ENCODE measurements at places on chromosomes 6 and 20.

- no peak overlapping the region for H3K4me3 ChIP-seq
- H3K36me3 ChIP-seq: peaks cover 38% of the 10 kb centered on the region
- no peaks in the 10 kb centered on the region for H3K27me3 ChIP-seq
- H3K4me1 ChIP-seq: peaks cover 4% of the 10 kb centered on the region
- no peak overlapping the region for H3K27ac ChIP-seq
Measured at GRCh38 chr6:136696783-136697364, 95.4 kb downstream of the MAP3K5 start.

- no peak overlapping the region for H3K4me3 ChIP-seq
- no peak for DNase-seq
- no peaks in the 10 kb centered on the region for H3K4me1 ChIP-seq
- H3K27ac ChIP-seq: no peak overlapping the region
- no peaks in the 10 kb centered on the region for H3K36me3 ChIP-seq
Measured at GRCh38 chr6:162242915-162243314, 484.7 kb downstream of the PRKN start.

- H3K4me3 ChIP-seq: no peak overlapping the region
- H3K27ac ChIP-seq: no peak overlapping the region
- no peaks in the 10 kb centered on the region for H3K36me3 ChIP-seq
- DNase-seq: no peak
- H3K4me1 ChIP-seq: peaks cover 3% of the 10 kb centered on the region
Measured at GRCh38 chr6:149979293-149979692, 15.6 kb downstream of the ULBP1 start.

- no peak overlapping the region for H3K4me3 ChIP-seq
- no peak for DNase-seq
- H3K36me3 ChIP-seq: no peaks in the 10 kb centered on the region
- H3K27ac ChIP-seq: no peak overlapping the region
Measured at GRCh38 chr6:10854922-10855632, 16.7 kb upstream of the MAK start.

- no peak overlapping the region for H3K27ac ChIP-seq
- DNase-seq: no peak
- H3K36me3 ChIP-seq: peaks cover 2% of the 10 kb centered on the region
- peaks cover 17% of the 10 kb centered on the region for H3K4me1 ChIP-seq
Measured at GRCh38 chr20:21322921-21323331, 19.8 kb downstream of the XRN2 start.

GRCh38 chr6:160795721-160796120 is 93.7 kb downstream of the PLG start:
- H3K27me3 ChIP-seq: no peaks in the 10 kb centered on the region
- no peaks in the 10 kb centered on the region for H3K36me3 ChIP-seq

DNA sequence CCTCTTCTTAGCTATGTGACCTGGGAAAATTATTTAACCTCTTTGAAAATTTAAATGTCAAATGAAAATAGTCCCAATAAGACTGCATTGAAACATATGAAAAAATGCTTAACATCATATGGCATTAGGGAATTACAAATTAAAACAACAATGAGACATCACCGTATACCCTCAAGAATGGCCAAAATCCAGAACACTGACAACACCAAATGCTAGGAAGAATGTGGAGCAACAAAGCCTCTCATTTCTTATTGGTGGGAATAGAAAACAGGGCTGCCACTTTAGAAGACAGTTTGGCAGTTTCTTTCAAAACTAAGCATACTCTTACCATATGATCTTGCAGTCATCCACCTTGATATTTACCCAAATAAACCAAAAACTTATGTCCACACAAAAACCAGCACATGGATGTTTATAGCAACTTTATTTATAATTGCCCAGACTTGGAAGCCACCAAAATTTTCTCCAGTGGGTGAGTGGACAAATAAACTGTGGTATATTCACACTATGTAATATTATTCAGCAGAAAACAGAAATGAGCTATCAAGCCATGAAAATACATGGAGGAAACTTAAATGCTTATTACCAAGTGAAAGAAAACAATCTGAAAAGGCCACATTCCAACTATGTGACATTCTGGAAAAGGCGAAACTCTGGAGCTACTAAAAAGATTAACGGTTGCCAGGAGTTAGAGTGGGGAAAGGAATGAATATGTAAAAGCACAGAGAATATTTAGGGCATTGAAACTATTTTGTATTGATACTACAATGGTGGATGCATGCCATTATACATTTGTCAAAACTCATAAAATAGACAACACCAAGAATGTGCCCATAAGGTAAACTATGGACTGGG is 459.9 kb downstream of the GRIK2 start:
- H3K27me3 ChIP-seq: no peaks in the 10 kb centered on the region
- no peaks in the 10 kb centered on the region for H3K36me3 ChIP-seq
- no peak overlapping the region for H3K27ac ChIP-seq
- no peak for DNase-seq

DNA sequence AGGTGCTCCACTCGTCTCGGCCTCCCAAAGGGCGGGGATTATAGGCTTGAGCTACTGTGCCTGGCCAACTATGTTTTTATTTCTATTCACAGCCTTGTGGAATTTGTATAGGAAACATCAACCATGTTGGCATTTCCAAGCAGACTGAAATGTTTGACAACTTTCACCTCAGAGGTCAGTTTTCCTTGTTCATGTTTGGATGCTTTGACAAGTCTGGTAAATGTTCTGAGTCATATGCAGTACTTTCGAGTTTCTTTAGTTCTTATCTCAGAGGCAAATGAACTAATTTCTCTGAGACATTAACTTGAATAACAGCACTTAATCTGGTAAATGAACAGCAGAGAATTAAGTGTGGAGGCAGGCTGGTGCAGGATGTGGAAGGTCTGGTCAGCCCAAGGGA is 373.4 kb upstream of the SYNCRIP start:
- H3K4me1 ChIP-seq: no peaks in the 10 kb centered on the region
- DNase-seq: no peak
- H3K27ac ChIP-seq: no peak overlapping the region
- no peaks in the 10 kb centered on the region for H3K36me3 ChIP-seq
- no peaks in the 10 kb centered on the region for H3K27me3 ChIP-seq
- H3K4me3 ChIP-seq: no peak overlapping the region

GRCh38 chr20:5715071-5715841 is 34.9 kb upstream of the SHLD1 start:
- H3K4me1 ChIP-seq: peaks cover 38% of the 10 kb centered on the region
- H3K36me3 ChIP-seq: no peaks in the 10 kb centered on the region
- no peak for DNase-seq
- H3K4me3 ChIP-seq: no peak overlapping the region
- peak overlapping the region; percentile 92 for H3K27ac ChIP-seq

DNA sequence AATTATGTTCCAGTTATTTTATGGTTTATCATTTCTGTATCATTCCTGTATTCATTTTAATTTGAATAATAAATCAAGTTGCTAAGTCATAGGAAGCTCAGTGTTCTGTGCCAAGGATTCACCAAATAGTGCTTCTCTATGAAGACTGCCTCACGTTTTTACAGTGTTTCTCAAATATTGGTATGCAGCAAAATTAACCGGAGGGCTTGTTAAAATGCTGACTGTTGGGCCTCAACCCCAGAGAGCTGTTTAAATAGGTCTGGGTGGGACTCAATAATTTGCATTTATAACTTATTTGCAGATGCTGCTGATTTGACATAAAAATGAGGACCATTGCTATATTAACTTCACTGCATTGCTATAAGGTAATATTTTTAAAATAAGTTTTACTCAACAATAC is 166.7 kb downstream of the TINAG start:
- no peak for DNase-seq
- no peaks in the 10 kb centered on the region for H3K27me3 ChIP-seq
- no peaks in the 10 kb centered on the region for H3K4me1 ChIP-seq
- H3K27ac ChIP-seq: no peak overlapping the region

GRCh38 chr6:20021795-20022194 is 184.6 kb downstream of the ID4 start:
- peaks cover 14% of the 10 kb centered on the region for H3K4me1 ChIP-seq
- H3K27ac ChIP-seq: no peak overlapping the region
- no peak overlapping the region for H3K4me3 ChIP-seq
- no peak for DNase-seq
- H3K27me3 ChIP-seq: no peaks in the 10 kb centered on the region
- no peaks in the 10 kb centered on the region for H3K36me3 ChIP-seq

GRCh38 chr6:5159162-5159561 is 74.0 kb downstream of the PPP1R3G start:
- DNase-seq: no peak
- H3K36me3 ChIP-seq: no peaks in the 10 kb centered on the region
- H3K4me1 ChIP-seq: no peaks in the 10 kb centered on the region
- H3K27ac ChIP-seq: no peak overlapping the region
- no peaks in the 10 kb centered on the region for H3K27me3 ChIP-seq
- H3K4me3 ChIP-seq: no peak overlapping the region

DNA sequence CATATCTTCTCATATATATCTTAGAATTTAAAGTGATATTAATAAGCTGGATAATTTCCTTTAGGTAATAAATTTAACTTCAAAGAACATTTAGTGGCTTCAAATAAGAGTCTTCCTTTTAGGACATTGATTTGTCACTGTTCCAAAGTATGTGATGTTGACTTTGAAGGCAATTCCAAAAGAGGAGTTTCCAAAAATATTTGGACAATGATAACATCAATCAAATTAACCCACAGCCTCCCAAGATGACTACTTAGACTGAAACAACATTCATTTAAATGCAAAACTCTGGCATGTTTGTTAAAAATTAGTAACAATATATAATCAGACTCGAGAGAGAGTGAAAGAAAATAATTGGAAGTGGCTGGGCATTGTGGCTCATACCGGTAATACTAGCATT is 211.1 kb downstream of the OGFRL1 start:
- no peaks in the 10 kb centered on the region for H3K36me3 ChIP-seq
- H3K4me1 ChIP-seq: no peaks in the 10 kb centered on the region

- no peaks in the 10 kb centered on the region for H3K27me3 ChIP-seq
- H3K27ac ChIP-seq: no peak overlapping the region
- DNase-seq: no peak
- no peaks in the 10 kb centered on the region for H3K36me3 ChIP-seq
- no peak overlapping the region for H3K4me3 ChIP-seq
- H3K4me1 ChIP-seq: no peaks in the 10 kb centered on the region
Measured at GRCh38 chr20:25496165-25496967, 88.9 kb downstream of the GINS1 start.

- H3K4me1 ChIP-seq: peaks cover 19% of the 10 kb centered on the region
- DNase-seq: no peak
- no peak overlapping the region for H3K4me3 ChIP-seq
- no peak overlapping the region for H3K27ac ChIP-seq
- no peaks in the 10 kb centered on the region for H3K36me3 ChIP-seq
Measured at GRCh38 chr6:31179042-31179386, 8.5 kb upstream of the POU5F1 start.

GRCh38 chr6:87858440-87858839 is 156.4 kb upstream of the AKIRIN2 start:
- H3K4me3 ChIP-seq: no peak overlapping the region
- H3K36me3 ChIP-seq: no peaks in the 10 kb centered on the region
- H3K27ac ChIP-seq: no peak overlapping the region
- no peaks in the 10 kb centered on the region for H3K4me1 ChIP-seq
- H3K27me3 ChIP-seq: peaks cover 2% of the 10 kb centered on the region
- no peak for DNase-seq

DNA sequence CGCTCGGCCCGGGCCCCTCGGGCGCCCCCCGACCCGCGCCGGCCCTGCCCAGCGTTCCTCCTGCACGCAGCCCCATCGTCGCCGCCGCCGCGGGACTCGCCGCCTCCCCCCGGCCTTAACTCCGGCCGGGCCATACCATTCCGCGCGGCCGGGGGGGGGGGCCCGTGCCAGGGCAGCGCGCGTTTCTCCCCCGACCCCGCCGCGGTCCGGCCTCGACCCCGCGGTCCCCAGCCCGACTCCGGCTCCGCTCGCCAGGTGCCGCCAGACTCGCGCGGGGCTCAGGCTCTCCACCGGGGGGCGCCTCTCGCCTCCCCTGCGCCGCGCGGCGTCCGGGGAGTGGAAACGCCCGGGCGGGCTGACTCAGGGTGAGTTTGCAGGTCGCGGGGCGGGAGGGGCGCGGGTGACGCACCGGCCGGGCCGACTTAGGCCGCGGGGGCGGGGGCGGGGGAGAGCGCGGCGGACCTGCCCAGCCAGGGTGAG is at the start of gene SRXN1:
TSS of gene SRXN1 (minus strand) at position 91 of the 480 bp plus-strand sequence. CDS start at position 76, 15 bp downstream.
- H3K4me3 ChIP-seq: peak within 1 kb of the TSS; percentile 62
- DNase-seq: peak; percentile 79
- H3K27me3 ChIP-seq: peaks cover 7% of the 10 kb centered on the region
- peak within 1 kb of the TSS; percentile 4 for H3K27ac ChIP-seq
- H3K36me3 ChIP-seq: peaks cover 6% of the 10 kb centered on the region

DNA sequence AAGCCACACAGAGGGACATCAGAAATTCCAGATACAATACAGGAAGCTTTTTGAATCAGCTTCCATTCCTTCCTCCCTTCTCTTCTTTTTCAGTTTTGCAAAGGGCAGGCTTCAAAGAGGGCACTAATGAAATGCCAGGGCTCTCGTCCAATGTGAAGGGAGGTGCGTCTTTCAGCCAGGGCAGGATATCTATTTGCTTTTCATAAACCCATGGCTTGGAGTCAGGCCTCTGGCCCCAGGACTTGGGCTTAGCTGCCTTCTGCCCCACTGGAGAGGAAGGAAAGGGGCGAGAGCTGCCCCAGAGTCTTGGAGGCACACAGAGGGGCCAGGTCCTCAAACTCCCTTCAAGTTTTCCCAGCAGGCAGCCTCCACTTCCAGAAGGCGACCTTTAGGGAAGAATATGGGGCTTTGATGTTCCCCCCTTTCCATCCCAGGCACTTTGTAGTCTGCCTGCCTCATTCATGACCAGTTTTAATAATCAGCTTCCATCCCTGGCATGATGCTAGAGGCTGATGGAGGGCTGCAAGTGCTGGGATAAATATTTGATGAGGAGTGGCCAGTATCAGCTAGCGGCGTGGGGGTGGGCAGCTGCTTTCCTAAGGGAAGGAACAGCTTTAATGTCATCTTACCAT is 234.8 kb downstream of the NRN1 start:
- no peaks in the 10 kb centered on the region for H3K4me1 ChIP-seq
- no peak overlapping the region for H3K4me3 ChIP-seq
- H3K36me3 ChIP-seq: no peaks in the 10 kb centered on the region
- no peaks in the 10 kb centered on the region for H3K27me3 ChIP-seq
- no peak overlapping the region for H3K27ac ChIP-seq

All from CD4-positive, alpha-beta T cell (primary cell).